ENCODE measurements at places on chromosomes 5 and 9.

DNA sequence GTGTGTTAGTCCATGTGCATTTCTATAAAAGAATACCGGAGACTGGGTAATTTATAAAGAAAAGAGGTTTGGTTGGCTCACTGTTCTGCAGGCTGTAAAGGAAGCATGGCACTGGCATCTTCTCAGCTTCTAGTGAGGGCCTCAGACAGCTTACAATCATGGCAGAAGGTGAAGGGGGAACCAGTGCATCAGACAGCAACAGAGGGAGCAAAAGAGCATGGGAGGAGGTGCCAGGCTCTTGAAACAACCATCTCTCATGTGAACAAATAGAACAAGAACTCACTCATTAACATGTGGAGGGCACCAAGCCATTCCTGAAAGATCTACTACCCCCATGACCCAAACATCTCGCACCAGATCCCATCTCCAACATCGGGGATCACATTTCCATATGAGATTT lies 89.2 kb upstream of the IL33 start:
- peak; percentile 8 for DNase-seq

GRCh38 chr5:978054-978453 lies 30.5 kb upstream of the NKD2 start:
- no peak for DNase-seq

DNA sequence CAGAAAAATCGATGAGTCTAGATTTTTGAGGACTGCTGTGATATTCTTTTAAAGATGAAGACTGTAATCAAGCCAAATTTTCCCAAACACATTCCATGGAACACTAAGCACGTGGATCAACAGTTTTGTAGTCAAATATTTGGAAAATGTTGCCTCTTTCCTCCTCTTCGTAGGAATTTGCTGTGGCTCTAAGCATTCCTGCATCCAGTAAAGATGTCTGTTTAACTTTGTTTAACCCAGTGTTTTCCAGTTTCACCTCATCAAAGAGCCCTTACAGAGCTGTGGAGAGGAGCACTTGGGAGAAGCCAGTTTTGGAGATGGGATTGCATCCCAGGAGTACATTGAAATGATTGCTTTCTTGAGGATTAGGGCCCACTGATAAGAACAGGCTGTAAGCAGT lies 58.9 kb downstream of the INSYN2B start:
- no peak for DNase-seq

DNA sequence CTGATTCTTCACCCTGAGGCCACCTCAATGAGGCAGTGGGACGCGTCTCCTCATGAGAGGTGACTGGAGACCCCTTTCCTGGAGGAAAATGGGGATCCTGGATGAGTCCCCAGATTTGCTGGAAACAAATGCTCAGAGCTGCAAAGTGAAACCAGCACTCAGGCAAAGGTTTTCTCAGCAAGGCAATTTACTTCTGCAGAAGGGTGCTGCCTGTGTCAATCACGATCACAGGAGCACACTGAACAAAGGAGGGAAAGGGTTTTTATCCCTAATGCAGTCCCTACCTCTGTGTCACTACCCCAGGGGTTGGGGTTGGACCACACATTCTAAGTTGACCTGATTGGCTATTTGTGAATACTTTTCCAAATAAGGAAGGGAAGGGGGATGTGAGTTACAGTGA lies 69.9 kb upstream of the CDK20 start:
- DNase-seq: no peak

- DNase-seq: no peak
Measured at GRCh38 chr9:37639841-37640240, 10.9 kb upstream of the FRMPD1 start.

GRCh38 chr9:83154087-83154736 lies 91.3 kb upstream of the RASEF start:
- no peak for DNase-seq

DNA sequence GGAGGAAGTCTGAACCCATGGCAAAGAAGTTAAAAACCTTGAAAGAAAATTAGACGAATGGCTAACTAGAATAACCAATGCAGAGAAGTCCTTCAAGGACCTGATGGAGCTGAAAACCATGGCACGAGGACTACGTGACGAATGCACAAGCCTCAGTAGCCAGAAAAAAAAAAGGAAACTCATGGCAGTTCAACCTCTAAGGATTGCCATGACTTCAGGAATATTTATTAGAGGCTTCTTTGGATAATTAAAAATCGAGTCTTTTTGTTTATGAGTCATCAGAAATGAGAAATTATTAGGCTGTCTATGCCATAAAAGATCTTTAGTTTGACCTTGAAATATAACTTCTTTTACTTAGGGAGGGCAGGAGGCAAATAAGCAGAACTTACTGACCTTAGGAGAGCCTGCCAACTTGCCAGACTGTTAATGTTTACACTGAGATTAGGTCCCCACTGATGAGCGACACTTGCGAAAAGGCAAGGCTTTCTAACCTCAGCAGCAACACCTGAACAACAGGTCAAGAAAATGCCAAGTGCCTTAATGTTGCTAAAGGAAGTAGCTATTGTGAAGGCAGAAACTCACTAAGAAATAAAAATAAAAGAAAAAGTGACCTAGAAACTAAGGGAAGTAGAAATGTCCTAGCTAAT lies 55.2 kb upstream of the TUSC1 start:
- no peak for DNase-seq

DNA sequence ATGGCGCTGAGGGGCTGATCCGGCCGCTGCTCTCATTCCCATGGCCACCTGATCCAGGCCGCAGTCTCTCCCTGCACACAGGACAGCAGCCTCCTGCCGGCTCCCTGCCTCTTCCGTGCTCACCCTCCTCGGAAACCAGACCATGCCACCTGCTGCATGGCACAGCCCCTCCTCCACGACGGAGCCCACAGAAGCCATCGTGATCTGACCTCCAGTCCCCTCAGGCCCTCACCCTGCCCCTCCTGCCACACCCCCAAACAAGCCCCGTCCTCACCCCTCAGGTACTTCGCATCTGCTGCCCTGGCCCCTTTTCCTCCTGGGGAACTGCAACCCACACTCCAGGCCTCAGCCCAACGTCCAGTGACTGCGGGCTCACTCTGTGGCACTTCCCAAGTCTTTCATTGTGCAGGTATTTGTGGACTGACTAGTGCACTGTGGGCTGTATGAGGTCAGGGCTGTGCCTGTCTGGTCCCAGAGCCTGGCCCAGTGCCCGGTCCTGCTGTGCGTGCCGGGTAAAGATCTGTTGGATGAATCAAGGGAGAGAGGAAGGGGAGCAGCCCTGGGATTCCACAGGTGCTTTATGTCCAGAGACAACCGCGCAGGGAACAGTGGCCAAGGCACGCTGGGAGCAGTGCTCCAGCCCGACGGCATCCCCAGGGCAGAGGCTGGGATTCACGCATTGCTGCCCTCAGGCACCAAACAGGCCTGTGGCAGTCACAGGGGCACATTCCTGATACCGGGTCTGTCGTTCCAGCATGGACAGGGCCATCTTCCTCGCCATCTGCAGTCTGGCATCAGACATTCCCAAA lies 86.1 kb downstream of the ADAMTS2 start:
- DNase-seq: no peak

- no peak for DNase-seq
Measured at GRCh38 chr5:4480528-4481349, 659.4 kb upstream of the ADAMTS16 start.

DNA sequence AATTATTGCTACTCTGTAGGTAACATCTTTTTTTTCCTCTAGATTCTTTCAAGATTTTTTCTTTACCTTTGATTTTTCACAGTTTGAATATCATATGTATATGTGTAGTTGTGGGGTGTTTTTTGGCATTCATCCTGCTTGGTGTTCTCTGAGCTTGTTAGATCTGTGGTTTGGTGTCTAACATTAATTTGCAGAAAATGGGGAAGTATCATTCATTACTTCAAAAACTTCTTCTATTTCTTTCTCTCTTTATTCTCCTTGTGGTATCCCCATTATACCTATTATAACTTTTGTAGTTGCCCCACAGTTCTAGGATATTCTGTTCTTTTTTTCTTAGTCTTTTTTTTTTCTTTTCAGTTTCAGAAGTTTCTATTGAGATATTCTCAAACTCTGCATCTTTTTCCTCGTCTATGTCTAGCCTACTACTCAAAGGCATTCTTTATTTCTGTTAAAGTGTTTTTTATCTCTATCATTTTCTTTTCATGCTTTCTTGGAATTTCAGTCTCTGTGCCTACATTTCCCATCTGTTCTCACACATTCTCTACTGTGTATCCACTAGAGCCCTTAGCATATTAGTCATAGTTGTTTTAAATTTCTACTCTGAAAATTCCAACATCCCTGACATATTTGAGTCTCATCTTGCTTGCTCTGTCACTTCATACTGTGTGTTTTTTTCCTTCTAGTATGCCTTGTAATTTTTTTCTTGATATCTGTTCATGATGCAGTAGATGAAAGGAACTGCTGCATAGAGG lies 60.1 kb upstream of the GNA14 start:
- no peak for DNase-seq

GRCh38 chr5:95042037-95042436 lies 242.9 kb downstream of the MCTP1 start:
- DNase-seq: no peak

DNA sequence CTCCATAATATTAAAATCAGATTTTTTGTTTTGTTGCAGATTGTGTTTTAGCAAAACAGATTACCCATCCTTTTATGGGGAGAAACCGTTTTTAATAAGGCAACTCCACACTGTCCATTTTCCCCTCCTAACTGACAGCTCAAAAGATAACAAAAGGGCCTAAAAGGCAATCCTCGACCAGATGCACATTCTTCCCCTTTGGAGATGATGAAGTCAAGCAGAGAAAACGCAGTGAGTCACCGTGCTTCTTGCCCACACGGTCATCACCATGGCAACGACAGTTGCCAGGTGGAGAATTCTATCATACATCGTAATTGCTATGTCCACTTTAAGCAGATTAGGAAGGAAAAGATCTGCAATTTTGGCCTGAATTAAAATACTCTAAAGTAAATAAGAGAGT lies 96.4 kb downstream of the DIRAS2 start:
- DNase-seq: no peak

DNA sequence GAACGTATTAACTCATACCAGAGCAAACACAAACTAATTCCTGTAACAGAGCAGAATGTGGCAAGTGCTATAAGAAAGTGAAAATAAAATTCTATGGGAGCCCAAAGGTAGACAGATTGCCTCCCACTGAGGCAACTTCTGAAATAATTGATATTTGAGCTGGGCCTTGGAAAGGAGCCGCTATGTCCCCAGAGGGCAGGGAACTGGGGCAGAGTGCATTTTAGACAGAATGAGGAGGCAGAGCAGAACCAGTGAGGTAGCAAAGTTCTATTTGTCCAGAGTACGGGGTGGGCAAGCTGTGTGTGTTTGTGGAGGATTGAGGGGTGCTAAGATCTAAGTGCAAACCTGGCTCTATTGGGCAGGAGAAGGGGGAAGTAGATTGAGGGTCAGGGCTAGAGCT lies 19.8 kb downstream of the CDO1 start:
- no peak for DNase-seq

GRCh38 chr5:154384480-154385235 lies 61.1 kb upstream of the SAP30L start:
- DNase-seq: no peak

GRCh38 chr5:150579462-150580400 lies 60.7 kb upstream of the SYNPO start:
- no peak for DNase-seq

GRCh38 chr9:130172858-130173665 lies 858 bp downstream of the NCS1 start:
- DNase-seq: peak; percentile 26

DNA sequence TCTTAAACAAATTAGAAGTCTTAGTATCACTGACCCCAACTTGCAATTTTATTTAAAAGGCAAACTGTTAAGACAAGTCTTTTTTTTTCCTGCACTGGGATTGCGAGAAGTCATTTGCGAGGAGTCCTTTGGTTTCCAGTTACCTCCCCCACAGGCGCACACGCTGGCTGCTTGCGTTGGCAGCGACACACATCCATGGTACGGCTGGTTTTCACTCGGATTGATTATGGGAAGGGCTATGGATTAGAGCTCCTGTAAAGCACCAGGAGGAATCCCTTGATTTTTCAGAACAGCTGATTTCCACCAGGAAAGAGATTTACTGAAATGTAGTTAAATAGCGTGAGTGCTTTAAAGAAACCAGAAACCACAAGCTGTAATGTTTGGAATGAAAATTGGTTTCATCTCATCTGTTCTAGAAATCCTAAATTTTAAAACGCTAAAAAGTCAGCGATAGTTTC lies 737 bp downstream of the SLC1A3 start:
- DNase-seq: peak; percentile 63

DNA sequence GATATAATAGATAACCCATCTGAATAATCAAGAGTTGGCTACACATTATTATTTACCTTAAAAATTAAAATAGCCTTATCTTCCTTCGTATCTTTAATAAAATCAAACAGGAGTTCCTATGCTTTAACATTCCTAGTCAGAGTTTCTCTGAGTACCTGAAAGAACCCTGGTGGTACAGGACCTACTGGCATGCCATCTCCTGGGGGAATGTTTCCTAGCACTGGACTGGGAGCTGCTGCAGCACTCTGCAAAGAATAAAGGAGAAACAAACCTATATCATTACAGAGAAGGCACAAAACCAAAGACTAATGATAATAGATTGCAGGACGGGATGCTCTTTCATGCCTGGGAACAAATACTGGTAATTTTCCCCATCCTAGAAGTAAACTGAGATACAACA lies 119.5 kb upstream of the ACOT12 start:
- no peak for DNase-seq

GRCh38 chr5:31657315-31657979 lies 18.5 kb downstream of the PDZD2 start:
- no peak for DNase-seq

GRCh38 chr5:56530626-56531138 lies 284.7 kb upstream of the MAP3K1 start:
- no peak for DNase-seq

GRCh38 chr5:107805166-107805565 lies 134.4 kb upstream of the EFNA5 start:
- DNase-seq: peak; percentile 63

DNA sequence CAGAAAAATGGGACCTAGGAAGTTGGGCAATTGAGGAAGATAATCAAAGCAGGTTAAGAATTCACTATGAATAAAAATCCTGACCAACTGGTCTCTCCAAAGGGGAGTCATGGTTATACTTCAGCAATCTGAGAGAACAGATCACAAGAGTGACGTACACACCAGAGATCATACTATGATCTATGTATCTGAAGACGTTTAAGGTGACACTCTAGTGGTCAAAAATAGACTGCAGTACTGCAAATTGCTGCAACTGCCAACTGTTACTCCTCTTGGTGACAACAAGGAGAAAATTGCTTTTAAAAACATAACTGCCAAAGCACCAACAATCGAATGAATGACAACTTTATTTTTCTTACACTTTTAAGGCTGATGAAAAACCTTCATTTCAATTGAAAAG lies 4.9 kb downstream of the AK6 start:
- peak; percentile 51 for DNase-seq

DNA sequence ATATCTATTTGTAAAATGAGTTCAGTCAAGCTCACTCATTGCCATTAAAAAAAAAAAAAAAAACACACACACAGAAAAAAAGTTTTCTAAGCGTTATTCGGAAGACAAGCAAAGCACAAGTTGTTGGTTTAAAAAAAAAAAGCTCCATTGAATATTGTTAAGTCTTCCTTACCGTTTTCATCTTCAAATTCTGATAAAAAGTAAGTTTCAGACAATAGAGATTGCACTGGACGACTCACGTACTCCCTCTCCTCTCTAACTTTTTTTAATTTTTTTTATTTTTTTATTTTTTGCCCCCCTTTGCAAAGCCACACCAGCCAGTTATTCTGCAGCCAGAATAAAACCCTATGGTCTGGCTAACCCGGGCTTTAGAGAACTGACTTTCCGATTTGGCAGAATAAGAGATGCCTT lies 544 bp downstream of the ADAMTS6 start:
- DNase-seq: peak; percentile 1

- peak; percentile 64 for DNase-seq
Measured at GRCh38 chr5:167255926-167256325, 1035.5 kb upstream of the WWC1 start.

All from SK-MEL-5 (cell line).